ENCODE measurements at places on chromosomes 11 and 22.

DNA sequence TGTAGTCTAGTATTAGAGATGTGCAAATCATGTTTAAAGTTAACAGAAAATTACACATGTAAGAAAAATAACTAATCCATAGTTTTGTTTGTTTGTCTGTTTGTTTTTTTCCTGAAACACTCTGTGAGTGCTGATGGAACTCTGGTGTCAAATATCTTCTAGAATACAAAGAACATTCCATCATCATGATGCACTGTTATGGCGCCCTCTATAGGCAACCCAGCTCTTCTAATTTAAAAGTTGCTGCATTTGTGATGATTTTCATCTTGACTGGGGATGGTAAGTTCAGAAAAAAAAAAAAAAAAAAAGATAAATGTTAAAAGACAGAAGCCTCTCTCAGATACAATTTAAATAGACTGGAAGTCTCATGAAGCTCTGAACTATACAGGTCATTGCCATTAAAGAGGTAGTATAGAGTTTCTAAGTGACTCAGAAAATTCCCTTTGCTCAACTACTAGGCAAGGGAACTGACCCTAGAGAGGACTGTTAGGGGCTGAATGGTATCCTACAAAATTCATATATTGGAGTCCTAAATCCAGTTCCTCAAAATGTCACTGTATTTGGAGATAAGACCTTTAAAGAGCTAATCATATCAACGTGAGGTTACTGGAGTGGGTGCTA lies 597.2 kb upstream of the ANO3 start:
- DNase-seq, result no peak

GRCh38 chr11:121563003-121563402 lies 110.2 kb upstream of the SORL1-AS1 start:
- peak; percentile 67 for DNase-seq

GRCh38 chr11:129283141-129283540 lies 91.0 kb upstream of the ARHGAP32 start:
- no peak for DNase-seq

GRCh38 chr11:9219115-9219514 lies 46.0 kb downstream of the DENND5A start:
- no peak for DNase-seq

GRCh38 chr11:15629690-15630321 lies 515.1 kb downstream of the INSC start:
- peak; percentile 17 for DNase-seq

DNA sequence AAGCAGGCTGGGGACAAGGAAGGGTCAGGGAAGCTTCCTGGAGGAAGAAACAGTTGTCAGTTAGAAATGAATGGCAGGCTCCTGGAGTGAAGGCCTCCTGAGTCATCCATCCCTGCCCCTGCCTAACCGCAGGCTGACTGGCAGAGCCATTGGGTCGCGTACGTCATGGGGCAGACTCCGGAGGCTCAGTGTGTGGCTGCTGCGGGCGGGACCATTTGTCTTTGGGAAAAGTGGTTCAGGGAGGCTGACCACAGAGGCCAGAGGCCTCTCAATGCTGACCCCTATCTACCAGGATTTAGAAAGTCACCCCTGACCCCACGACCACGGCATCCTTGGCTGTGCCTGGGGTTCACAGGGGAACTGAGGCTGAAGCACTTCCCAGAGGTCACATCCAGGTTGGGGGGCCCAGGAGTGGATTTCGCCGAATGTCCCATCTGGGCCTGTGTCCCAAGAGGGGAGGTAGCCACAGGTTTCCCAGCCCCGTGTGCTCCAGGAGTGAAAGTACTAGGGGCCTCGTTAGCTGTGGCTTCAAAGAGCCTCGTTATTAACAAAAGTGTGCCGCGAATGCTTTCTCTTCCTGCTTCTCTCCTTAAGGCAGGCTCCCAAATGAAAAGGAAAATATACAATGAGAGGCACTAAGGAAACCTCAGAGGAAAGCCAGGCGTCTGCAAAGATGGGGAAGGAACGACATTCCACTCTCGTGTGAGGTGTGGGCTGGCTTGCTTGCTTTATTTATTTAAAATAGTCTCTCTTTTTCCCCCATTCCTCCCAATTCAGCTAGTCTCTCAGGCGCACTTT lies 58.9 kb downstream of the FLRT1 start:
- DNase-seq, result no peak

DNA sequence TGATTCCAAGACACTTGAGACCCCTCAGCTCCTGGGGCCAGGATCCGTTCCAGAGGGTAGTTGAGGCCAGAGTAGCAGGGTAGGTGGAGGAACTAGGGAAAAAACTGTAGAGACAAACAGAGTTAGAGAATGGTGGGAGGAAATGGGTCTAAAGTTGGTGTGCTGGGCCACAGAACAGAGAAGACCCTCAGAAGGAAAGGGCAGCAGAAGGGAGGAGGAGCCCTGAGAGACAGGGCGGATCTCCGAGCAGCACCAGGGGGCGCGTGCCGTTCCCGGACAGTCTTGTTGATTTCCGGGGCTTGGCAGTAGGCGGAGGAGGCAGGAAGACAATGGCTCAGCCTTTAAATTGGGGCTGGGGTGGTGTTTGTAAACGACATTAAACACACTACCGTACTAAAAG lies 2.4 kb upstream of the CECR2 start:
- peak; percentile 54 for DNase-seq

- DNase-seq, result no peak
Observed at GRCh38 chr11:123233975-123234334, 38.9 kb upstream of the CLMP start.

GRCh38 chr22:39537975-39538374 lies 5.4 kb upstream of the RPS19BP1 start:
- DNase-seq, result no peak

GRCh38 chr11:61004180-61004611 lies 32.7 kb downstream of the CD6 start:
- DNase-seq, result peak; percentile 75

DNA sequence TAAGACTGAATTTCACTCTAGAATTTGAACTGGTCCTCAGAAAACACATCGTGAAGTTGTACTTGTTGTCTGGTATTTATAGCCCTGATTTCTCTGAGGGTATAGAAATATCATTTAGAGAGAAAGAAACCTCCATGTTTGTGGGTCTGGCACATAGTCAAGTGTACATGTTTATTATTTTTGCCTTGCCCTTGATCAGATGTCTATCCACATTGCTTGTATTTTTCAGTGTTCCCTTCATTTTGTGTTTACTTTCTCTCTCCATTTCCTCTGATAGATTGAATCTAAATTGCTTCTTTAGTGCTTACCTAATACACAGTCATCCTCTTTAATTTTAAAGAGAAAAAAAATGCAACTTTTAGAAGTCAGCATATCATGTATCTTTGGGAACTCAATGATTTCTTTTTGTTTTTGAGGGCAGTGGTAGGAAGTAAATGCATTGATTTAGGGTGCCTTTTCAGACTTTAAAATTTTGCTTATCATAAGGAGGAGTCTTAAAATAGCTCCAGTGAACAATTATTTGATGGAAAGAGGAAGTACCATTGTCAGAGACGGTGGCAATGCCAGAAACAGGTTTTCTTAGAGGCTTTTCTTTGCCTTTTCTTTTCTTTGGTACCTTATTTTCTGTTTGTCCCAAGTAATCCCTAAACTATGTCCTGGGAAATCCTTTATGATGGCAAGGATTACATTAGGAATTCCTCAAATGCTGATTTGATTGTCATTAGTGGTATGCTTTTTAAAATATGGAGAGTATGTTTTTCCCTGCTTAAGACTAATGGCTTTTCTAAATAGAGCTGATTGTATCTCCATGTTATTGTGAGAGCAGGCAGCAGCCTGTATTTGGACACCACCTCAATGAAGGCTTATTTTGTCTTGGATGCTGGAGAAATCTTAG lies 29.8 kb upstream of the TECTA start:
- no peak for DNase-seq

GRCh38 chr11:118914178-118914918 lies 11.4 kb downstream of the BCL9L start:
- peak; percentile 88 for DNase-seq

- no peak for DNase-seq
Observed at GRCh38 chr11:129373489-129373953, 2.1 kb upstream of the BARX2 start.

GRCh38 chr11:128776069-128776423 lies 82.2 kb downstream of the FLI1 start:
- peak; percentile 59 for DNase-seq

DNA sequence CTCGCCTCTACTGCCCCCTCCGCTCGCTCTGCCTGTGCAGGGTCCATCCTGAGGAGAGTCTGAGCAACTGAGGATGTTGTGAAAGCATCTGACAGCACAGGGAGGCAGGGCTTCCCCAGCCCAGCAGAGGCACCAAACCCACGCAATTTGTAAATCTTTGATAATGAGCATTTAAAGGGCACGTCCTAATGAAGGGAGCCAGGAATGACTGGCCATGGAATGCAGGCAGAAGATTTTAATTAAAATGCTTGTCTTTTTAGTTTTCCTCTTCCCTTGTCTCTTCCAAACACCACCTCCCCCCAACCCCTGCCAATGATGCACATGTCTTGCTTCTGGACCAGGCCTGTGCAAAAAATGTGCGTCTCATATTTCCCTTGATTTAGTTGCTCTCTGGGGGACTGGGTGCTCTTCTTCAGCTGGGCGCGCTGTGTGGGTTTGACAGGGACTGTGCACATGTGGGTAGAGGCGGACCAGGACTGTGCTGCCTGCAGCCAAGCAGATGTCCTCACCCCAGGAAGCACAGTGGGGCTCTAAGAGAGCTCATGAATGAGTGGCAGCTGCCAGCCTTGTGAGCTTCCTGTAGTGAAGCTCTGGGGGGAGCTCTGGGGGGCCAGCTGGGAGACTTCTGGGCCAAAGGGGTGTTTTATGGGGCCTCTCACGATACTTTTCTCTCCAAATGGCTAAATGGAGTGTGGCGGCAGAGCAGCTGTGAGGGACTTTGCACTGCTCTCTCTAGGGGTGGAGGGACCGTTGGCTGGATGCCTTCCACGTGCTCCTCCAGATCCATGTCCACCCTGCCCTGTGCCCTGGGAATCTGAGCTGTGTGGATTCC lies 273.5 kb downstream of the ST3GAL4 start:
- no peak for DNase-seq

DNA sequence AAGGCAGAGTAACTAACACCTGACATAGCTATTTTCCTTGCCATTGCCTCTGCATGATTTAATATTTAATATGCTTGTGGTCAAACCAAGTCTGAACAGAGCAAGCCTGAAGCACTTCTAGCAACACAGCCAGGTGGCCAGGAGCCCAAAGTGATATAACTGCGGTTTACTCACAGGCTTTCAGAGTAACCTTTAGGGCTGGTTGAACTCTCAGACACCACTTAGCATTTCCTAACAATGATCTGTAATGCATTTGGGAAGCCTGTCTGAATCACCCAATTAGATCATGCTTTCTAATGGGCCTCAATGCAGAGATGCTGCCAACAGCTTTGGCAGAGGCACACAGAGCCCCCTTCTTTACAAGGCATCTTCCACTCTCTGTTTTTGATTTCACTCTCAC lies 96.1 kb downstream of the FDX1 start:
- no peak for DNase-seq

DNA sequence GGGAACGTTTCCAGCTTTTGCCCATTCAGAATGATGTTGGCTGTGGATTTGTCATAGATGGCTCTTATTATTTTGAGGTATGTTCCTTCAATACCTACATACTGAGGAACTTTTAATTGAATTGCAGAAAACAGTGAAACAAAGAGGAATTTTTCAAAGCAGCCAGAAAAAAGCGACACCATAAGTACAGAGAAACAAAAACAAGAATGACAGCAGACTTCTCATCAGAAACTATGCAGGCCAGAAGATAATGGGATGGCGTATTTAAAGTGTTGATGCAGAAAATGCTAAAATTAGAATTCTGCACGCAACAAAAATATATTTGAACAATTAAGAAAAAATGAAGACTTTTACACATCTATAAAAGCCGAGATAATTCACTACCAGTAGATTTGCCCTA lies 95.4 kb upstream of the TIMP3 start:
- no peak for DNase-seq

GRCh38 chr11:66362481-66363147 lies 8.9 kb downstream of the SLC29A2 start:
- no peak for DNase-seq

GRCh38 chr11:27839226-27839913 lies 139.1 kb upstream of the BDNF start:
- no peak for DNase-seq

GRCh38 chr11:1604181-1604580 lies 4.1 kb downstream of the KRTAP5-3 start:
- no peak for DNase-seq

- no peak for DNase-seq
Observed at GRCh38 chr22:40512426-40513136, 123.9 kb downstream of the MRTFA start.

GRCh38 chr22:25928038-25928437 lies 186.1 kb downstream of the MYO18B start:
- DNase-seq, result no peak

DNA sequence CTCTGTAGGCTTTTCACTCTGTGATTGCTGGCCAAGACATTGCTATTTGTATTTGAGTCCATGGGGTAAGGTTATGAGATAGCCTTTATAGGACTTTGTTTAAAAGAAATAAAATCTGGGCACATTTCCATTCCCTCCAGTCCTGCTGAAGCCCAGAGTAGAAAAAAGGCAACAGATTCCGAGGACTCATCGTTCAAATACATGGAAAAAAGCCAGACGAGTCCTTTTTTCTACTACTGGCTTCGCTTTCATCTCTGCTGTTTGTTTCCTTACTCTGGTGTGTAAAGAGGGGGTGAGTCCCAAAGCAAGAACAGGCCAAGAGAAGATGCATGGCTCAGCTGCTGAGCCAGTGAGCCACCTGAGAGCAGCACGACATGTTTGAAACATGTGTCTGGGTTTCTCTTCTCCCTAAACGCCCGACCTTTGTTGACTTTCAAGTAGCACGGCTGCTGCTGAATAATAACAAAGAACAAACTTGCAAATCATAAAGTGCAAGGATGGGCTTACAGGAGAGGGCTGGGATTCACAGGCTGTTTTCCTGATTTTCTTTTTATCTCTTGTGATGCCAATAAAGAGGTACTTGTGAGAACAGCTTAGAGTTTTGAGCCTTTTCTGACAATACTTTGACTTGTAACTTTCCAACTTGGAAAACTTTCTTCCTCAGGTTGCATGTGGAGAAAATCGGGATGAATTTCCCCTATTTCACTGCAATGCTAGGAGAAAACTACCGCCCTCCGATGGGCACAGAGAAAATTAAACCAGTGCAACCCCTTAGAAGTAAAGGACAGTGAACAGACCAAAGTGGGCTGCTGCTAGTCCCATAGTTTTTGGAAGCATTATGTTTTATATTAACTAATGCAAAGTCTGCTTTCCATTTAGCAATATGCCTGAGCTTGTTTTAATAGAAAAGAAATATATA lies 195.2 kb upstream of the RAG2 start:
- DNase-seq, result no peak

DNA sequence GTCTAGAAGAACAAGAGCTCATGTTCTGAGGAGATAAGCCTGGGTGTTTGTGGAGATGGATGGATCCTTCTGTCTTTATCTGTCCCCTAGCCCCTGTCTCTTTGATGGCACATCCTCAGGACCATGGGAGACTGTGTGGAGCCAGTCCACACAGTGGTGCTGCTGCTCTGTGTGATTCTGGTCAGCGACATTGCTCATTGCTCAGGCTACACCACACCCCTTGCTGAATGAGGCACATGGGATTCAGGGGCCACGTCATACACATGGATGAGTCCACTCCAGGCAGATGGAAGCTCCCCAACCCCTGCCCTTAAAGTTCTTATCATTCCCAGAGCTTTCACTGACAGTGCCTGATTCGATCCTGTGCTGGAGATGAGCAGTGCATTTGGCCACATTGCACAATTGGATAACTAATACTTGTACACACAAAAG lies 222.2 kb downstream of the NAV2 start:
- DNase-seq, result no peak
